Urinary bladder (tissue), 4 donors: ENCODE measurements at places on chromosomes 2 and 18. TPM values are rescaled to one million over a fixed set of nuclear protein-coding genes. Genes with fewer than 3 reads are reported as not detected.

GRCh38 chr18:75114231-75114764, 94.6 kb downstream of the PTGR3 start:
- no peak for DNase-seq

DNA sequence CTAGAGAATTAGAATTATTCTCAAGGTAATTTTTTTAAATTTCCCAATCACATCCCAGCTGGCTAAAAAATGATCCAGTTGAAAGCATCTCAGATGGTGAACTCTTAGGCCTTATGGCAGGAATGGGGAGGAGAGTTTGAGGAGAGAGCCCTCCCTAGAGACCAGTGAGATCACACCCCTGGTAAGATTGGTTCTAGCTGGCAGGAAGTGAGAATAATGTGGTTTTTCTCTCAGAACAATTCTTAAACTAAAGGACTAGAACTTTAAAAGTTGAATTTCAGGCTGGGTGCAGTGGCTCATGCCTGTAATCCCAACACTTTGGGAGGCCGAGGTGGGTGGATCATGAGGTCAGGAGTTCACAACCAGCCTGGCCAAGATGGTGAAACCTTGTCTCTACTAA, 120.2 kb downstream of the MYO3B start:
- DNase-seq = no peak

The ZSWIM2 gene
- total RNA-seq = 0.21 TPM

The ERICH2 gene
- total RNA-seq = not detected

DNA sequence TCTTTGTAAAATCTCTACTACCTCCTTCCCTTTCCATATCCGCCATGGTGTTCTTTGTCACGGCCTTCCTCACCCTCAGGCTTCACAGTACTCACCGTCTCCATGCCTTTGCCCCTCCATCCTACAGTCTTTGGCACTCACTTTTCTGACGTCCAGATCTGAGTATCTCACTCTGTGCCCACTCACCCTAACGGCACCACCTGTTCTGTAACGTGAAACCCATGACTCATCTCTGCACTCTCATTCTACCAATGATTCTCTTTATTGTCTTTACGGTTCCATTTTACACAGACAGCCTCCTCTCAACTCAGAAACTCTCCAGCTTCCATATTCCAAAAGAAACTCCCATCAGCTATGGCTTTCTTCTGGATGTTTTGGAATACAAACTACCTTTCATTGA, 56.7 kb downstream of the NETO1 start:
- DNase-seq = no peak

The DSG2 gene
- 44.1 TPM for total RNA-seq

DNA sequence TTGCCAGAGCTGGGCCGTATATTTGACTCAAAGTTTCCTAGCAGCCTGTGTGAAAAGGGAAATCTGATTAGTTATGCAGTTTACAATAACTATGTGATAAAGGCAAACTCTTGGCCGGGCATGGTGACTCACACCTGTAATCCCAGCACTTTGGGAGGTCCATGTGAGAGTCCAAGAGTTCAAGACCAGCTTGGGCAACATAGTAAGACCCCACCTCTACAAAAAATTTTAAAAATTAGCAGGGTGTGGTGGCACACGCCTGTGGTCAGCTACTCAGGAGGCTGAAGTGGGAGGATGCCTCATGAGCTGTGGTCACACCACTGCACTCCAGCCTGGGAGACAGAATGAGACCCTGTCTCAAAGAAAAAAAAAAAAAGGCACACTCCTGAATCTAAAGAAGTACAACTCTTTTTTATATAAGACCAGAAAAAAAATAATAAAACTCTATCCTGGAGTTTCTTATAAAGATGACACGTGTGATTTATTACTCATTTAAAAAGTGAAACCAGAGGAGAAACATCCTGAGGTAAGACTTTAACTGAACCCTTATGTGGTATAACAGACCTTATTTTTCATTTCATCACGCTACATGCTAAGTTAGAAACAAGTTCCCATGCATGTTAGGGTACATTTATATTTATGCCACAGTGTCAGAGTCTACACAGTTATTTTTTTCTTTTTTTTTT, 32.6 kb upstream of the KCMF1 start:
- DNase-seq = no peak

- no peak for DNase-seq
These were observed 39.8 kb upstream of the ASAP2 start for GRCh38 chr2:9166579-9167377.

- no peak for DNase-seq
These were observed 119.9 kb downstream of the COPS8 start for GRCh38 chr2:237205561-237205971.

DNA sequence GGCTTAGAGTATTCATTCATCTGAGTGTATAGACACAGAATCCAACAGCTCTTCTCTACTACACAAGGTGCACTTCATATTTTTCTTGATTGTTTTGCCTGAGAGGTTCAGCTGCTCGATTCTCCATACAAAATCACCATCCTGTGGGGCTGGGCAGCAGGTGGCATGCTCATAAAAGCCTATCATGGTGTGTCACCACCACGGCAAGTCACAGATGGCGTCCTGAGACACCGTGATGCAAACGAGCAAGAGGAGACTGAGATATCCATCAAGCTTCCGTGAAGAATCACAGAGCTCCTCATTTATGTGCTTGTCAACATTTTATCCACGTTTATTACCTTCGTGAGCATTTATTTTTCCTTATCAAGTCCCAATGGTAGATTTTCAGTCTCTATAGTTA, 22.4 kb upstream of the NRP2 start:
- DNase-seq = no peak

DNA sequence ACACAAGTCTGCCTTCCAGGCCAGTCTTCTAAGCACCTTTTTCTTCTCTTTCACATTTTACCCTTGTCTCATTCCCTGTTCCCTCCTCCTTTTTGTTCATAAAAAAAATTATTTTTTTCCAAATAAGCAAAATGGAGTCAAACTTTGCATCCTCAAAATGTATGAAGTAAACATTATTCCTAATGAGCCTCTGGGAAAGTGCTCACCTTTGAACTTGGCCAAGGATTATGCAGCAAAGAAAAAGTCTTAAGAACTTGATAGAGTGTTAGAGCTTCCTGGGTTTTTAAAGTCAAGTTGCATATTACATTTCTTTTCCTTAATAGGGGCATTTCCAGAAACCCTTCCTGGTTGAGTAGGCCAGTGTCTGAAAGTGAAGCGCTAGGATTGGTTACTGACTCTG, 31.6 kb downstream of the EPAS1 start:
- no peak for DNase-seq

GRCh38 chr2:236813766-236814165, 244.1 kb downstream of the ACKR3 start:
- DNase-seq = no peak

GRCh38 chr2:236180831-236181453, 12.8 kb upstream of the GBX2 start:
- DNase-seq = no peak

- peak; percentile 72 for DNase-seq
These were observed 12.3 kb downstream of the CEBPZ start for GRCh38 chr2:37219046-37219445.
